ENCODE measurements at places on chromosomes 11 and 22. TPM values are rescaled to one million over a fixed set of nuclear protein-coding genes. Genes with fewer than 3 reads are reported as not detected.

IFITM1 gene
- 13.0 TPM for total RNA-seq

TBX10 gene
- not detected for total RNA-seq

SCN3B gene
- total RNA-seq = 8.9 TPM

P2RX6 gene
- 11.0 TPM for total RNA-seq

TMEM9B gene
- total RNA-seq = 27.1 TPM

SYT13 gene
- total RNA-seq = 0.52 TPM

RGL4 gene
- 0.52 TPM for total RNA-seq

OR5P2 gene
- total RNA-seq = not detected

CECR2 gene
- total RNA-seq = 8.9 TPM

SIDT2 gene
- total RNA-seq = 16.2 TPM

PPFIBP2 gene
- 65.8 TPM for total RNA-seq

GGTLC3 gene
- not detected for total RNA-seq

APOL4 gene
- total RNA-seq = 21.4 TPM

MUC6 gene
- not detected for total RNA-seq

SERHL2 gene
- total RNA-seq = 2.6 TPM

BIRC2 gene
- 56.9 TPM for total RNA-seq

FJX1 gene
- 6.3 TPM for total RNA-seq

MGAT3 gene
- total RNA-seq = 2.1 TPM

LARGE1 gene
- total RNA-seq = 12.5 TPM

MYEOV gene
- total RNA-seq = not detected

CNGA4 gene
- not detected for total RNA-seq

PKNOX2 gene
- 6.8 TPM for total RNA-seq

PRG2 gene
- total RNA-seq = 1.0 TPM

KRTAP5-11 gene
- not detected for total RNA-seq

OMP gene
- 1.6 TPM for total RNA-seq

SMIM35 gene
- not detected for total RNA-seq

MS4A15 gene
- not detected for total RNA-seq

CREB3L1 gene
- total RNA-seq = 12.5 TPM

OR10D3 gene
- 0.52 TPM for total RNA-seq

KRTAP5-7 gene
- not detected for total RNA-seq

GGT5 gene
- total RNA-seq = 2.1 TPM

TRIM51 gene
- total RNA-seq = not detected

MMP8 gene
- 1.6 TPM for total RNA-seq

MPEG1 gene
- total RNA-seq = 11.0 TPM

OLFML1 gene
- 29.2 TPM for total RNA-seq

PRRG4 gene
- total RNA-seq = under 0.01 TPM

CARD18 gene
- total RNA-seq = not detected

OR4A16 gene
- total RNA-seq = not detected

C22orf31 gene
- total RNA-seq = 1.6 TPM

Data from skeletal muscle tissue (tissue), 5 donors.